ENCODE measurements at places on chromosomes 12 and 14.

DNA sequence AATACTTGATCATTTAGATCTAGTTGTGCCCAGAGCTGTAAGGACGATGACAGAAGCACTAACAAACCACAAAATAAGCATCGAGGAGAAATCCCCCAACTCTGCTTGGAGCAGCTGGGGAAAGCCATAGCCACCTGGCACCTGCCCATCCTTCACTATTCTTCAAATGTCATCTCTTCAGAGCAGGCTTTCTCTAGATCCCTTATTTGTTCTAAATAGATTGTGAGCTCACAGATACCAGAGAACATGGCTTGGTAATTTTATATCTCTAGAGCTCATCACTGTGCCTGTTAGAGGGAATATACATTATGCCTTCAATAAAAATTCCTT lies 50.9 kb downstream of the GRIP1 start:
- no peak for DNase-seq

DNA sequence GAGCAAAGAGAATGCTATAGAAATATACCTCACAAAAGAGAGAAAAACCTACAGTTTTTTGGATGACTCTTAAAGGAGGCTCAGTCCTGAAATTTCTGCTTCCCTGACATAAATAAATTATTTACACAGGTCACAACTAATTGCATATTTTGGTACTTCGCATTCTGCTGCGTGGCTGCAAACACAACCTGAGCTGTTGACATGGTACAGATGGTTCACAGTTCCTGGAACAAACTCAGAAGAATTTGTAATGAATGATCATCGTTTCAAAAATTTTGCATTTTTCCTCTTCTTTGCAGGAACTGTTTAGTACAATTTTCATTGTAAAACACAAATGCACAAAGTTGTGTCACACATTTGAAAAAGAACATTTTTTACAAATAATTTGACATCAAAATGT lies 313.7 kb upstream of the SYT1 start:
- DNase-seq, result no peak

- no peak for DNase-seq
Measured at GRCh38 chr12:54038284-54038870, 5.5 kb downstream of the HOXC5 start.

DNA sequence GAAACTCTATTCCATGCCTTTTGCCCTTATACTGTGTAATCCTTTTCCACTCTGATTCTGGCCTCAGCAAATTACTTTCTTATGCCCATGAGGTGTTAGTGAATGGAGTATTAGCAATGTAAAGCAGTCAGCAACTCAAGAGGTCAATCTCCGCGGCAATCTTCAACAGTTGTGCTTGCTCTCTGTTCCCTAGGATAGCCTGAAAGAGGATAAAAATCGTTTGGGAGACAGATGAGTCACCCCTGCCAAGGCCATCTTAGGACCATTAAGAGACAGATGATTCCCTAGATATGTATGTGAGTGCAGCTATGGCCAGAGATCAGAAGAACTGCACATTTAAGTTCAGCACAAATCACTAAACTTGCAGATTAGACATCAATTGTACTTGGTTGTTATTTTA lies 1145.8 kb downstream of the GALC start:
- DNase-seq, result no peak

- DNase-seq, result peak; percentile 72
Measured at GRCh38 chr14:21308479-21309237, 28.8 kb downstream of the RPGRIP1 start.

- no peak for DNase-seq
Measured at GRCh38 chr14:69105326-69105725, 47.6 kb downstream of the DCAF5 start.

All from GM13977 (cell line).